ENCODE measurements at places on chromosomes 11 and 22.
A peak's percentile ranks its signal among the peaks of the same experiment; 100 is the strongest.

DNA sequence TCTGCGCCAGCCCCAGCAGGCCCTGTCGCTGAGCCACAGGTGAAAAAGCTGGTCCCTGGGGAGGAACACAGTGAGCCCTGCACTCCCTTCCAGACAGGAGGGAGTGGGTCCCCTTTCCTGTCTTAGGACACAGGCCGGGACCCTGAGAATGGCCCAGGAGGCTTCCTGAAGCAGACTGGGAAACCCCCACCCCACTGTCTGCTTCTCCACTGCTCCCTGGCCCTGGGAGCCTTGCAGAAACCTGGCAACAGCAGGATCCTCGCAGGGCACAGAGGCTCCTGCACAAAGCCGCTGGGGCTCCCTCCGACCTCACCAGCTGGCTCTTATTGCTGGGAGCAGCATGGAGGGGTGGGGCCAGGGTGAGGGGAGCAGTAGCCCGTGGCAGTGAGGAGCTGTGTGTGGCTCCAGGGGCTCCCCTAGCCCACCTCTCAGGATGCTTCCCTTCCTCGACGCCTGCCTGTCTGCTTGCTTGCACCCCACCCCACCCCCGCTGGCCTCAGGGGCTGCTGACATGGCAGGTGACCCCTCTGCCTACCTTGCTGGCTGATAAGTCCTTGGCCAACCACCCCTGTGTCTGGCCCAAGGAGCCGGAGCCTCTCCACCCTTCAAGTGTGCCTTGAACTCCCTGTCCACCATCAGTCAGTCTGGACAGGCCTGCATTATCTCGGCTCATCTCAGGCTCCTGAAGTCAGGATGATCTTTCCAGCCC, 72.1 kb upstream of the KCNQ1OT1 start:
- no peak for DNase-seq

GRCh38 chr11:49995565-49995964, 13.2 kb upstream of the OR4C12 start:
- DNase-seq: no peak

DNA sequence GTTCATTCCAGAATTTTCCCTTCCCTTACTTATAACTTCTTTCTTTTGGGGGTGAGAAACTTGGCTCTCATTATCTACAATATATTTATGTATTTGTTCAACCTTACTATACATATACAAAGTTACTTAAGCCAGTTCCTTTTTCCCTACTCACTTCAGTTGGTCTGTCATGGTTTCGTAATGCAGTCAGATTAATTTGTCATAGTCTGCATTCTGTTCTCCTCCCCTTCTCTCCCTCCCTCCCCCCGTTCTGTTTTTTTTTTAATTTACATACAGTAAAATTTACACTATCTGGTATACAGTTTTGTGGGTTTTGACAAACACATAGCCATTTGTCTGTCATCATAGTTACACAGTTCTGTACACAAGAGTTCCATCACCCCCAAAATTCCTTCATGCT, 71.8 kb upstream of the ADORA2A start:
- no peak for DNase-seq

GRCh38 chr11:29584342-29584741, 432.5 kb downstream of the KCNA4 start:
- DNase-seq: no peak

DNA sequence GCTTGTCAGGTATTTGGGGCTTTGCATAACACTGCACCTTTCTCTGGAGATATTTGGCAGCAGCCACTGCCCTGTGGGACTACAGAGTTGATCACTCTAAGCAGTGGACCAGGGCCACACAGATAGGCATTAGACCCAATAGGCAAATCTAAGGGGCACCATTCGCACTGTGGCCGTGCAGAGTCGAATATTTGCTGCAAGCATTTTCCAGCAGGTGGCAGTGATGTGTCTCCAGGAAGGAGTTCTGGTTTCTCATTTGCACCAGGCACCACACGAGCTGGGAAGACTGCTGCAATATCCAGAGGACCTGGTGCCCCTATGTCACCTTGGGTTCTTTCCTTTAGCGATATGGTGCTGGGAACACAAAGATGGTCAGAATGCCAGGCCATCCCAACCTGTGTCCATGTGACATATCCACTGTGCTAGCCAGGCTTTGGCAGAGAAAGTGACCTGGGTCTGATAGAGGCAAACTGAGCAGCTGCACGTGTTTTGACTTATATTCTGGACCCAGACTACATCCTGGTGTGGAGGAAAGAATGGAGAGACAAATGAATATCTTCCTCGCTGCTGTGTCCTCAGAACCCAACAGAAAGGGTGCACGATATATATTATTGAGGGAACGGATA, 318.7 kb downstream of the BUD13 start:
- no peak for DNase-seq

DNA sequence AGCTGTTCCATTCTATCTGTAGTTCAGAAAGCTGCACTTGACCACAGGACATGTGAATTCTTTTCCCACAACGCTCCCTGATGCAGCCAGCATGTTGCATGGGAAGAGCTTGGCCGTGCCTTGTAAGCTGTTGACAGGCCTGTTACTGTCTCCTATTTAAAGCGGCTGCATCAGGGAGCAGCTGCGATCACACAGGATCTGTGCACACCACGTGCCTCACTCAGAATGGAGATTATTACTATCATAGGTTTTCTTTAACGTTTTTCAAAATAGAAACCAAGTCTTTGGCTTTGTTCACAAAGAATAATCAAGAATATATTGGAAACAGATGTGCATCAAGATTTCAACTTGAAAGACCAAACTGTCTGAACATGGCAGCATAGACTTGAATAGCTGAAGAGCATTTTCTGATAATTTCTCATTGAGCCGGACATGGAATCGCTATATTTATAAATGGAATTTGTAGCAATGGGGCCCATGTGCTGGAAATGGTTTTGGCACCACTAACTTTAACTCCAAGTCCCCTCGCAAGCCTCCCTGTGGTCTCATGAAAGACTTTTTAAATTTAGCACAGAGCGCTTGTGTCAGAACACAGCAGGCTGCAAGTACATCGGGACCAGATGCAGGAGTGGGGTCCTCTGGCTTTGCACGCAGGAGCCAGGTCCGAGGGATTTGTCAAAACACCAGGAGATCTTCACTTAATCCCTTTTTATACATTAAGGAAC, 40.8 kb upstream of the MYO18B start:
- peak; percentile 84 for DNase-seq

- no peak for DNase-seq
These were observed 97.9 kb upstream of the RRM1 start for GRCh38 chr11:3996651-3997050.

DNA sequence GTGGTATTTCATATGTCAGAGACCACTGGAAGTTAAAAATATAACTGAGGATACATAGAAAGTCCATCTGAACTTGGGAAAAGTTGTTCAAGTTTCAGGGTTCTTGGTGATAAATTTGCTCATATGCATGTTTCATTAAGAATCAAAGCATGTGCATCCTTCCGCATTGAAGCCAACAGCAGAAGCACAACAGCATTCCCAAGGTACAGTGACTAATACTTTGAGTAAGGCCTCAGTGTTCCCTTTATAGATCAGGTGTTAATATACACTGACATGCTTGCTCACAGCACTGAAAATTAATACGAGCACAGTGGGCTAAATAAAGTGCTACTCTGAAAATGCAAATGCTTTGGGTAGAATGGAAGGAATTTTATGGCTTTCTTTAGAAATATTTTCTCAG, 691.1 kb downstream of the METTL15 start:
- DNase-seq: no peak

Measured in hindlimb muscle (tissue), 1 donor.